ENCODE measurements at places on chromosomes 1 and 21. TPM values are rescaled to one million over a fixed set of nuclear protein-coding genes. Genes with fewer than 3 reads are reported as not detected.

Gene ATP6V1G3
- not detected for total RNA-seq

Gene GCSAML
- not detected for total RNA-seq

Gene NTMT2
- not detected for total RNA-seq

Gene FRRS1
- total RNA-seq: 2.2 TPM

Gene KRTAP11-1
- not detected for total RNA-seq

Gene BMP8A
- total RNA-seq: 0.17 TPM

Gene GPR61
- total RNA-seq: not detected

Gene RTCA
- total RNA-seq: 22.0 TPM

Gene EXO5
- total RNA-seq: 4.0 TPM
